Right ventricle myocardium superior (tissue), 1 donor: ENCODE measurements at places on chromosomes 1 and 21. TPM values are rescaled to one million over a fixed set of nuclear protein-coding genes. Genes with fewer than 3 reads are reported as not detected.

The E2F2 gene
- total RNA-seq: 0.35 TPM

The KLHDC9 gene
- total RNA-seq: 4.7 TPM

- DNase-seq: no peak
Observed at GRCh38 chr1:241899210-241899609, 51.2 kb downstream of the EXO1 start.

- DNase-seq: no peak
Observed at GRCh38 chr1:175158170-175158591, 34.4 kb downstream of the KIAA0040 start.

DNA sequence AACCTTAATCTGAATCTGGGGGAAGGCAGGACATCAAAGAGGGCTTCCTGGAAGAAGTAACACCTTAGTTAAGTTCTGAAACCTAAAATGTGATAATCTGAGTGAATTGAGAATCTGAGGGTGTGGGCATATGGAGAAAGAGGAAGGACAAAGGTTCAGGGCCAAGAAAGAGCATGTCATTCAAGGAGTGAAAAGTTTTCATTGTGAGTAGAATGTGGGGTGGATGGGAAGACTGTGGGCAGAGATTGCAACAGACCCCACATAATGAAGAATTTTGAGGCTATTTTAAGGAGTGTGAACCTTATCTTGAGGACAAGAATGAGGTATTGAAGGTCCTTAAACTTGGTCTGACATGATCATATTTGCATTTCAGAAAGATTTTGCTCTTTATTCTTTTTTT, 227.2 kb downstream of the PTGER3 start:
- no peak for DNase-seq

GRCh38 chr1:119318466-119319309, 49.9 kb upstream of the HAO2 start:
- DNase-seq: no peak

DNA sequence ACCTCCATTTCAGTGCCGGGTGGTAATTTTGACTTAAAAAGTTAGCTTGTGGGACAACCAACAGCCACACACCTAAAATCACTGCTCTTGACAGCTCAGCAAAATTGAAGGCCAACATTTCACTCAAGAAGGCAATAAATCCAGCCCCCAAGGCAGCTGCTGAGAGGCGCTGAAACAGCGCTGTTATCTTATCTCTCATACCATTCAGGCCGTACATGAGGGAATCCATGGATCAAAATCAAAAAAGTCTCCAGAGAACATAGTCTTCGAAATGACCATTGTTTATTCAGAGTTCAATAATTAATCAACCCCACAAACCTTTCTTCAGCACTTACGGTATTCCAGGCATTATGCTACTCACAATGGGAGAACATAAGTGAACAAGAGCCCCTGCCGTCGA, 38.5 kb downstream of the ZBTB18 start:
- no peak for DNase-seq

The TEDDM1 gene
- total RNA-seq: not detected

GRCh38 chr1:156383023-156383422, 14.0 kb downstream of the RHBG start:
- DNase-seq: peak; percentile 66

GRCh38 chr21:44432841-44433790, 22.2 kb upstream of the LRRC3 start:
- DNase-seq: peak; percentile 41

- DNase-seq: no peak
Observed at GRCh38 chr1:204716660-204717059, 31.1 kb upstream of the LRRN2 start.

- peak; percentile 29 for DNase-seq
Observed at GRCh38 chr1:107640207-107640606, 324.8 kb downstream of the VAV3 start.

The RHCE gene
- total RNA-seq: 1.0 TPM

The LEMD1 gene
- not detected for total RNA-seq

The LTN1 gene
- total RNA-seq: 16.1 TPM

- DNase-seq: no peak
Observed at GRCh38 chr1:21823206-21823979, 11.3 kb downstream of the LDLRAD2 start.

The PFKFB2 gene
- 77.9 TPM for total RNA-seq

DNA sequence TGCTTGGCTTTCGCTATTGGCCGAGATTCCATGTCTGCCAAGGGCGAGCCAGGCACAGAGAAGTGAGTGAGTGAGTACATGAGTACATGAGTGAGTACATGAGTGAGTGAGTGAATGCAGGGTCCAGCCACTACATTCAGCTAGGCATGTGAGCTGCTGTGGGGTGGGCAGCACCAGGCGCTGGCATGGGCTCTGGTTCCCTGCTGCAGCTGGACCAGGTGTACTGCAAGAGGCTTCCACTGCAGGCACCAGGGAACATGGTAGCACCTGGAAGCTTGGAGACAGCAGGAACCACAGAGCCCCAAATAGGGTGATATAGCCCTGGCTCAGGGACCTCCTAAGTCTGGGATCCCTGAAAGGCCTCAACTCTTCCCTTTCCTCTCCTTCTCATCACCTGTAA, 330.2 kb downstream of the USP25 start:
- DNase-seq: no peak

The AMPD1 gene
- not detected for total RNA-seq

DNA sequence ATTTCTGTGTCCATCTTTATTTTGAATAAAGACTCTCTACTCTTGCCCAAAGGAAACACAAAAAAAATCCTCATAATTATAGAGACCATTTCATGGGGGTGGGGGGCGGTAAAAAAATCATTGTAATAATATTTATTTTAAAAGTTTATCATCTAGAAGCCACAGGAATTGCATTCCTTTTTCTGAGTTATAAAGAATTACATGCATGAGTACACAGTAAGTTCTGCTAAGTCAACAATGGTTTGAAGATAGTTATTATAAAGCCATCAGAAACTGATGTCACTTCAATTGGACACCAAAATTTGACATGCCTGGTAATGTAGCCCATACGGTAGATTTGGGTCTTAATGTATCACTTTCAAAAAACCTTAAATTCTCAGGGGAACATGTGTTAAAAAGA, 478.1 kb upstream of the NR5A2 start:
- no peak for DNase-seq

- no peak for DNase-seq
Observed at GRCh38 chr1:159884296-159884695, 15.7 kb downstream of the CFAP45 start.

DNA sequence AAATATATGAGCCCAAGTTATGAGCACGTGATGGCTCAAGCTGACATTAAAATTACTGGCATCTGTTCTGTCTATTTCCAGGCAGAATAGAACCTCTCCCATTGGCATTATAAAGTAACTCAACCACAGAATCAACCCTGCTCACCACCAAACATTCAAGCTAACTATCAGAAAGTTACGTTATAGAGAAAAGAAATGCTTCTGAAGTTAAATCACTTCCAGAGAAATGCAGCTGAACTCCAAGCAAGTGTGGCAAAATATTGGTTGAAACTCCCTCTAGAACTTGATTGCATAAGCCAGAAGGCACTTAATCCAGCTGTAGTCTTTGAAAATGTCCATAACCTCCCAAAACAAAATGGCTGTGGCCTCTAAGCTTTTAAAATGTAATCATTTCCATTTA, 36.2 kb upstream of the UBE2U start:
- DNase-seq: no peak

DNA sequence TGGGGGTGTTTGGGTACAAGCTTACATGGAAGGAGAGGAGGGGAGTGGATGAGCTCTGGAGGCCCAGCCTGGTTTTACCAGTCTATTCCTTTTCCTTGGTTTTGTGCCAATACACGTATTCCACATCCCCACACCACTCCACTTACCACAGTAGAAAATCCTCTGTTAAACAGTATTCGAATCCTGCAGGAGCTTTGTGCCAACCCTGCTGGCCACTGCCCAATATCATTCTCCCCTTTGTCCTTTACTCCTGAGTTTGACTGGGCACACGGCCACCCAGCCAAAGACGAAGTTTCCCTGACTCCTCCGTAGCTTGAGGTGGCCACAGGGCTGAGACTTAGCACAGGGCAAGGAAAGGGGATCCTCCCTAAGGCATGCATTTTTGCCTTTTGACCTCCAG, 61.6 kb downstream of the TMCO4 start:
- peak; percentile 46 for DNase-seq

DNA sequence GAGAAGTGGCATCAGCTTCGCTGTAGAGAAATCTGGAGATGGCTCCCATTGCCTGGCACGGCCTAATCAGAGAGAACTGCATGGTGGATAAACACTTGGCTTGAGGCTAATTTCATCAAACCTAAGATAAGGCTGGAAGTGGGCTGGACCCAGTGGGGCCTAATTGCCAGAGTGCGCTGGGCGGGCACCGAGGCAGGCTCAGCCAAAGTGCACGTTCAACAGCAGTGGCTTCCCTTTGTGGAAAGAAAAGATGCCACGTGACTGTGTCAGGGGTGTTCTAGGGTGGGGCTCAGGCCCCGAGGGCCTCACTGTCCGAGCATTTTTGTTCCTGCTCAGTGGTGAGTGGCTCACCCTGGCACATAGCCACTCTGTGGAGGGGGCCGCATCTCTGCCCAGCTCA, 5.8 kb downstream of the PLCH2 start:
- DNase-seq: no peak

DNA sequence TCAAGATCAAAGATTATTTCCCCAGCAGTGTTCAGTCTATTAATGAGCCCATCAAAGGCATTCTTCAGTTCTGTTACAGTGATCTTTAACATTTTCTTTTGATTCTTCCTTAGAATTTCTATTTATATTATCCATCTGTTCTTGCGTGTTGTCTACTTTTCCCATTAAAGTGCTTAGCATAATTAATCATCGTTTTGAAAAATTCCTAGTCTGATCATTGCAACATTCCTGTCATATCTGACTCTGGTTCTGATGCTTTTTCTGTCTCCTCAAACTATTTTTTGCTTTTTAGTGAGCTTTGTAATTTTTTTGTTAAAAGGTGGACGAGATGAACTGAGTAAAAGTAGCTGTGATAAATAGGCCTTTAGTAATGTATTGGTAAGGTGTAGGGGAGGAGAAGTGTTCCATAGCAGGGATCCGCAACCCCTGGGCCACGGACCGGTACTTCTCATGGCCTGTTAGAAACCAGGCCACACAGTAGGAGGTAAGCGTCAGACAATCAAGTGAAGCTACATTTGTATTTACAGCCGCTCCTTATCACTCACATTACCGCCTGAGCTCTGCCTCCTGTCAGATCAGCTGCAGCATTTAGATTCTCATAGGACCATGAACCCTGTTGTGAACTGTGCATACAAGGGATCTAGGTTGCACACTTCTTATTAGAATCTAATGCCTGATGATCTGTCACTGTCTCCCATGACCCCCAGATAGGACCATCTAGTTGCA, 163.3 kb downstream of the PIK3R3 start:
- no peak for DNase-seq

The ADCY10 gene
- total RNA-seq: 0.05 TPM

GRCh38 chr1:214989341-214989740, 93.2 kb upstream of the KCNK2 start:
- no peak for DNase-seq

The ST6GALNAC3 gene
- 4.5 TPM for total RNA-seq

DNA sequence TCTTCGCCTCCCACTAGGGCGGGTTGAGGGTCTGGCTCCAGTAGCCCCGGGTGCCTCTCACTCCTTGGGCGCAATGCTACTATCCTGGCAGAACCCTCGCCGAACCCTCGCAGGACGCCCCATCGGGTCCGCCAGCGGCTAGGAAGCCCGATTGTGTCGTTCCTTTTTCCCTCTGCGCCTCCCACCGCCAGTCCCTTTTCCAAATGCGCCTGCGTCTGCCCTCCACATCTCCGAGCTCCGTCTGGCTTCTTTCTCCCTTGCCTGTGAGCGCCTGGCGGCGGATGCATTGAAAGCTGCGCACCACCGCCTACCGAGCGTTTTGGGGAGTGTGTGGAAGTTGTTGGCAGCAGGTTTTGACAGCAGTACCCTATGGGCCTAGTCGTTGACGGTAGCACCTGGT, 1.0 kb upstream of the DIRAS3 start:
- peak; percentile 64 for DNase-seq

DNA sequence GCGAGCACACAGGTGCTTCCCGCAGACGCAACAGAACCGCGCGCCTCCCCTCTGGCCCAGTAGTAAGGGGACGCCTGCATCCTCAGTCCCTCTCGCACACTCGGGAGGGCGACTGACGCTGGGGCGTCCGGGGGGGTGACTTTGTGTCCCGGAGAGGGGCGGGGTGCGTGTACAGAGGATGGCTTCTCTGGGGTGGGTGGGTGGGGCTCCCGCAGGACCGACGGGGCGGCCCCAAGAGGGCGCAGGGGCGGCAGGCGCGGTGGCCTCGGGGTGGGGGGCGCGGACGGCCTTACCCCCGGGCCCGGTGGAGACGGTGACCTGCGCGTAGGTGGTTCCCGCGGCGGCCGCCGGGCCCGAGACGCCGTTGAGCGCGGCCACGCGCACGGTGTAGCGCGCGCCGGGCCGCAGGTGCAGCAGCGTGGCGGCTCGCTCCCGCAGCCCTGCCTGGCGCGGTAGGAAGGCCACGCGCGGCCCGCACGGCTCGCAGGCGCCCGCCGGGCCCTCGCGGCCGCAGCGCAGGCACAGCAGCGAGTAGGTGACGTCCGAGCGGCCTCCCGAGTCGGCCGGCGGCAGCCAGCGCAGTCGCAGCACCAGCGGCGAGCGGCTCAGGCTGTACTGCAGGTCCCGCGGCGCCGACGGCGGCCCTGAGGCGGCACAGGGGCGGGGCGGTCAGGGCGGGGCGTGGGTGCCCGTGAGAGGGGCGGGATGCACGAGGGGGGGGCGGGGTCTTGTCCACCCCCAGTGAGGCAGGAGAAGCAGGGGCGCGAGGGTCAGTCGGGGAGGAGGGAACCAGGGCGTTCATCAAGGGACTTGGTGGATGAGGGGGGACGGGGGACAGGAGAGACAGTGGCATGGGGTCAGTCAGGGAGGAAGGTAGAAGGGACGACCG, 12.1 kb downstream of the EPHA10 start:
- no peak for DNase-seq

The AMY1B gene
- not detected for total RNA-seq

The FAM163A gene
- 0.22 TPM for total RNA-seq

- peak; percentile 50 for DNase-seq
Observed at GRCh38 chr1:226568077-226568831, 19.7 kb downstream of the STUM start.

GRCh38 chr1:28173151-28173979, 3.1 kb downstream of the PTAFR start:
- no peak for DNase-seq

DNA sequence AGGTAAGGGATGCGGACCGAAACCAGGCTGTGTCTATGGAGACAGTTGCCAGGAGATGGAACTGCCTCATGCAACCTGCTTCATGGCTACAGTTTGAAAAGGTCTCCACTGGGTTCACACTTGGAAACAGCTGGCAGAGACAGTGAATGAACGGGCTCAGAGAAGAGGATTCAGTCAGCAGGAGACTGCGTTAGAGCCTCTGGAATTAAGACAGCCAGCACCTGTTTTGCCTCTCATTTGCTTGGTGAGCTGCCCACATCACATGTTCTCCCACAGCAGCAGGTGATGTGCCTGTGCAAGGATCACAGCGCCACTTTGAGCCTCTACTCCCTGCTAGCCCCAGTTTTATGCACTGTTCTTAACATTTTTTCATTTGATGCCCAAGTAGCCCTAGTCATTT, 321.0 kb downstream of the PLPP3 start:
- no peak for DNase-seq

The TMOD4 gene
- not detected for total RNA-seq

DNA sequence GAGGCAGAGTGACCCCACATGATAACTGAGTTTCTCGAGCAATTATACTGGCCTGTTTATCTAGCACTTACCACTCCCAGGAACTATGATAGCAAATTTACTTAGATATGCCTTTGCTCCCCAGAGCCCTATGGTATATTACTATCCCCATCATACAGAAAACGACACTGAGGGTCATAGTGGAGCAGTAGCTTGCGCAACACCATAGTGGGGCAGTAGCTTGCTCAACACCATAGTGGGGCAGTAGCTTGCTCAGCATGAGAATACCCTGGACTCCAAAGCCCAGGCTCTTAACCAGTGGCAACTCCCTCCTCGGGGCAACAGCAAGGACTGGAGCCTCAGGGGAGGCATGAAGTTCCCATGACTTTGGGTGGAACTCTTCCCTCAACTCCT, 211.9 kb downstream of the NPHP4 start:
- no peak for DNase-seq
